Right forelimb (tissue), 1 donor: ENCODE measurements at places on chromosomes 1 and 21.

- DNase-seq: no peak
These were observed 507.8 kb upstream of the USP24 start for GRCh38 chr1:55723001-55723400.

DNA sequence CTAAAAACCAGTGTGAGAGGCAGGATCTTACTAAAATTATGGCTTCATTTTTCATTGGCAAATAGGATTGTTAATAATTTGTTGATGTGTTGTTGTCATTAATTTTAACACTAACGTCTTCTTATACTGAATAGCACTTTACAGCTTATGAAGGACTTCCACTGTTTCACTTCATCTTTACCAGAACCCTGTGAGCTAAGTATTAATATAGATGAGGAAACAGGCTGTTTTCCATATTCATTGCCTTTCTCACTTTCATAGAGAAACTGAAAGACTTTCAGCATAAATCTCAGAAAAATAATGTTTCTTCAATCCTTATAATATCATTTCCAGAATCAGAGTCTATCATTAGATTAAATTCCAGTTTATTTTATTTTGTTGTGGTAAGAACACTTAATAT is 8.5 kb downstream of the MAP10 start:
- no peak for DNase-seq

DNA sequence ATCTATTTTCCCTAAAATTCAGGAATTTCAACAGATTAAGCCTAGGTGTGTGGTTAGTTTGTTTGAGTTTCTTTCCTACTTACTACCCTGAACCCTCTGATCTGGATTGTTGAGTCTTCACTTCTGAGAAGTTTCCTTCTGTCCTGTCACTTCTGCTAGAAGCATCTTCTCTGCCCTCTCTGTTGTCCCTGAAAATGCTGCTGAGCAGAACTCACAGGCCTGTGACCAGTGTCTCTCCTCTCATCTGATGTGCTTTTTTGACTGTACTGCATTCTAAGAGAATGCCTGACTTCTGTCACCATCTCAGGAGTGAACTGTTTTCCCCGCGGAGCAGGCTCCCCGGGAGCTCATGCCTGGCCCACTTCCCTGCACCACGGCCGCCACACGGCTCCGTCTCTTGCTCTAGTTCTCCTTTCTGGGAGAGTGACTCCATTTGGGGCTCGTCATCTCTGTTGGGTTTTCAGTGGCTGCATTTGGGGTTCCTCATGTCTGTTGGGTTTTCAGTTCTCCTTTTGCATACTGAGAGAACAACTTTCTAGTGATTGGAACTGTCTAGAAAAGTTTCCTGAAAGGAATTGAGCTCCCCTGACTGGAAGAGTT is 77.9 kb downstream of the POFUT2 start:
- DNase-seq: no peak

DNA sequence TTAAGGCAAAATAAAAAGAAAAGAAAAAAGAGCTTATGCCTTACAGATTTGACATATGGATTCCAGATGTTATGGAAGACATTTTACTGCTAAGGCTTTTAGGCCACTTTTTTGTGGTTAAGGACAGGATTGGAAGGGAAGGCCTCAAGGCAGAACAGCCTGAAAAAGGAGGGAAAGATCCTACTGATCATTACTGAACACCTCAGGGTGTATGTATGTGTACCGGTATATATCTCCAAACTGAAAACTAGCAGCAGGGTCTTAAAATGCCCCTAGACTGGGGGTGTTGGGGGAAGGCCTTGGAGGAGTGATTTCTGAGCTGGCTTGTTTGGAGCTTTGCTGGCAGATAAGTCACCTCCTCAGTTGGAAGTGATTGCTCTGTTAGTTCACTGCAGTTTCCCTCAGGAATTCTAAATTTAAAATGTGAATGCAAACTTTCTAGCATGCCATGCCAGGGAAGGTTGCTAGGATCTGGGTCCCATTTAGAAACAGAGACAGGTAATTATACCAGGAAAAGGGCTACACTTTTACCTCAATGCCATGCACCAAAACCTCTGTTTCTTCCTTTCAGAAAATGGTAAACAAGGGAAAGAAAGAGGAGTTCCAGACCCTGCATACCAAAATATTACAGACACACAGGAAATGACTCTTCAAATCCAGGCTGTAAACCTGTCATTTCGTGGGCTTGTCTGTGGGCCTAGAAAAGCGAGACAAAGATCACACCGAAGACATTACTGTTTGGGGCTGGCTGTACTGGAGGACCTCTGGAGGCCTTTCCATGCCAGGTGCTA is 15.0 kb downstream of the C1orf52 start:
- DNase-seq: peak; percentile 56

DNA sequence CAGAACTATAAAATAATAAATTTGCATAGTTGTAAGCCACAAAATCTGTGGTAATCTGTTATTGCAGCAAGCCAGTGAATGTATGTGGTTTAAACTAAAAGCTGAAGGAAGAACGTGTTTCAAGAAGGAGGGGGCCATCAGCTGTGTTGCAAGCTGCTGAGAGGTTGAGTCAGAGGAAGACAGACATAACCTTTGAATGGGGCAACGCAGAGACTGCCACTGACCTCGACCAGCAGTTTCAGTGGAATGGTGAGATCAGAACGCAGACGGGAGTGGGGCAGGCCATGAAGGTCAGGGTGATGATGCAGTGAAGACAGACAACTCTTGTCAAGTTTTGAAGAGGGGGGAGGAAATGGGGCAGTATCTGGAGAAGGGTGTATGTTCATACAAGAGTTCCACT is 23.2 kb upstream of the QSOX1 start:
- DNase-seq: no peak

- peak; percentile 95 for DNase-seq
These were observed 20.0 kb upstream of the EPHA2 start for GRCh38 chr1:16175610-16176553.

DNA sequence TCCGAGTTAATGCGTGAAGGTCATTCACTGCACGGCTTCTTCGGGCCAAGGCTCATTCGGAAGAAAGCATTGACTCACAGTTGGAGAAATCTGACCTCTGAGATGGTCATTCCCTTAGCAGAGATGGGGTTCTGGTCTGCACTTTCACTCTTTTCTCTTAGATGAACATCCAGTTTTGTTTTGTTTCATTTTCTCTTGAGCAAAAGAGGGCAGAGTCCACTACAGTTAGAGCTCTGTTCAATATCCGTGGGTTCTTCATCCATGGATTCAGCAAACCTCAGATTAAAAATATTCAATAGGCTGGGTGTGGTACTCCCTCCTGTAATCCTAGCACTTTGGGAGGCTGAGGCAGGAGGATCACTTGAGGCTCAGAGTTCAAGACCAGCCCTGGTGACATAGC is 57.4 kb upstream of the SIPA1L2 start:
- no peak for DNase-seq

- DNase-seq: no peak
These were observed 146.6 kb downstream of the TBX15 start for GRCh38 chr1:118841521-118841920.

GRCh38 chr1:58773406-58773840 is 10.4 kb downstream of the JUN start:
- peak; percentile 56 for DNase-seq

GRCh38 chr1:219784660-219785381 is 143.5 kb downstream of the SLC30A10 start:
- DNase-seq: no peak

- no peak for DNase-seq
These were observed 38.2 kb downstream of the URB2 start for GRCh38 chr1:229664133-229664689.

GRCh38 chr1:221891708-221892107 is 149.8 kb upstream of the DUSP10 start:
- DNase-seq: no peak

- DNase-seq: peak; percentile 40
These were observed 1.7 kb downstream of the SLC19A1 start for GRCh38 chr21:45540601-45540970.

DNA sequence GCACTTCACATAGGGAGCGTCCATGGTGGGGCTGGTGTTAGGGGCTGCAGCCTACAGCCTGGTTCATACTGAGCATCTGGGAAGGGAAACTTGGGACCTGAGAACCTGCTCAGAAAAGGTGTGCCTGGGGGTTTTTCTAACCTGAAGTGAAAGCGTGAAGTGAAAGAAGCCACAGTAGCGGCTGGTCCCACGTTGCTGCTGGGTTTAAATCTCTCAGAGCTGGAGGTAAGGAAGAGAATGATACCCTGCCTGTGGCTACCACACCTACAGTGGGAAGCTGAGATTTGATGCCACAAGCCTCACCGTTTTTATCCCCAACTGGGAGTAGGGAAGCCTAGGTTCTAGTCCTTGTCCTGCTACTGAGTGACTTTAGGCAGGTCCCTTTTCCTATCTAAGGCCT is 21.0 kb upstream of the FUCA1 start:
- no peak for DNase-seq

DNA sequence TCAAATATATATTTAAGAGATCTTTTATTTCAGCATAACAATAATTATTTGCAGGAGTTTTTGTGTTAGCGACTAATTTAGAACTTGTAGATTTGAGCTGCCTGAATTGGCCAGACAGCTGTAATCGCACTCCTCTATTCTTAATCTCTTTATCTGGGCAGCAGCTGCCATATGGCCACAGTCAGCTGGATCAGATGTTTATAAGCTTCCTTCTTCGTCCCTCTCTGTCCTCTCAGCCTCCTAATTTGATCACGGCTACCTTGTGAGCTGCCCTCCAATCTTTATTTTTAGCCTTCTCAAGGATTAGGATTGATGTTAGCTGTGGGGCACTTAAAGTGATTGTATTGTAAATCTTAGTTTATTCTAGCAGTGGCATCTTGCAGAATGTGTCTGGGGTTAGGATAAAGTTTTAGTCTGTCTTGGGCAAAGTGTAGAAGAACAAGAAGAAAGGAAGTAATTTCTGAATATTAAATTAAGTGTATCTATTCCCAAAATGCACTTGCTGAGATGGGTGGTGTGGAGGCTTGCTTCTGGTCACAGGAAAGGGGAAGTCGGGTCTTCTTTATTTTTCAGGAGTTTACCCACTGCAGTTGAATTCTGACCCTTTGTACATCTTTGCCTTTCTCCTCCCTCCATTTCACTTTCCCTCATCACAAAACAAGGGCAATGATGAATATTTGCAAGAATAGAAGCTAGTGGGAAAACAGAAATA is 1.1 kb downstream of the ZBTB18 start:
- no peak for DNase-seq

DNA sequence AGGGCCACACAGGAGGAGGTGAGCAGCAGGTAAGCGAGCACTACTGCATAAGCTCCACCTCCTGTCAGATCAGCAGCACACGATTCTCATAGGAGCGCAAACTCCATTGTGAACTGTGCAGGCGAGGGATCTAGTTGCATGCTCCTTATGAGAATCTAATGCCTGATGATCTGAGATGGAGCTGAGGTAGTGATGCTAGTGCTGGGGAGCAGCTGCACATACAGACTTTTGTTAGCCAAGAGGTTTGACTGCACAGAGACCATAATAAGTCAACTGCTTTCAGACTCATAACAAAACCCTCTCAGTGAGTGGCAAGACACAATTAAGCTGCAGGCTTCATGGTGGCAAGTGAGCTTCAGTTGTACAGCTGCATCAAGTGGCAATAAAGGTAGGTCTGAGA is 83.4 kb downstream of the PSMG1 start:
- no peak for DNase-seq

DNA sequence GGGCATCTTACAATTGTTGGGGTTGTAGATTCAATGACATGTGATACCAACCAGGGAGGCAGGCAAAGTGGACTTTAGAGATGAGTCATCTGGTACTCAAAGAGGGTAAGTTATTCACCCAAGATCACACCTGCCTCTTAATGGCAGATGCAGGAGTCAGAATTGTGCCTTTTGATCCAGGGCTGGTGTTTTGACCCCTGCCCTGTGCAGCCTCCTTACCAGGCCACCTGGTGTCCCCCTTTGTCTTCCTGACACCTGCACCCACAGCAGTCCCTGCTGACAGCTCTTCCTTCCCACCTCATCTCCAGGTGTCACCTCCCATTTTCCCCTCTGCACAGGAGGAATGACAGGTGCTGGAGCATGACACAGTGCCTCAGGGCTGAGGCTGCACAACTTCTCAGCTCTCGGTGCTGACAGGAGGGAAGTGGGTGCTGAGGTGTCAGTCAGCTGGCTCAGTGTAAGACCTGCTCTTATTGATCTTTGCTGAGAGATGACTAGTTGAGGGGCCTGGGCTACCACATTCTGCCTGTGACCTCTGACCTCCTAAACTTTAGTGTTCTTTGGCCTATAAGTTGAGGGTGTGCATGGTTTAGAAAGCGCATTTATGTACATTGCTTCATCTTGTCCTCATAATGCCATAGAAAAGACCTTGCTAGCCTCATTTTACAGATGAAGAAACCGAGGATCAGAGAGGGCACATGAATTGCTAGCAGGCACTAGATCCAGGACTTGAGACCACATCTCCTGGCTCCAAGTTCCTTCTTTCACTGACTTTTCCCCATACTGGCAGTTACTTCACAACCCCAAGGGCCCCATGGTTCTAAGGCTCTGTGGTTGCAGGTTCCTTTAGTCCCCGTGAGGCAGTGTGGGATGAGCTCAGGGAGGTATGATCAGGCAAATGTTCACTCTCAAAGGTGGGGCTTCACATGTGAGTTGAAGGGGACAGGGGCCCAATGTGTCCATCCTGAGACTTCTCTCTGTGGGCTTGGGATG is 31.3 kb downstream of the CACNA1E start:
- no peak for DNase-seq

DNA sequence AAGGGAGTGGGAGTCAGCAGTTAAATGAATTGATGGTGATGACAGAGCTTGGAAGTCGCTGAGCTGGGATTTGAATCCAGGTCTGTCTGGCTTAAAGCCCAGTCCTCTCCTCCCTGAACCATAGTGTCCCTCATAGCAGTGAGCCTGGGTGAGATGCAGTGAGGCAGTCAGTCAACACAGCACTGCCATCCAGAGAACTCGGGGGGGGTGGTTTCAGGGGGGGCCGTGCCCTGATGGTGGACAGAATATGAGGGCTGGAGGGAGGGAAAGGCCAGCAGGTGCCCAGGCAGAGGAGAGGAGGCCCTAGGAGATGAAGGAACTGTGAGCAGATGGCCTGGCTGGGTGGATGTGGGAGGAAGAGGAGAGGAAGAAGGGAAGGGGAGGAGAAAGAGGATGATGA is 405.6 kb downstream of the PTPRU start:
- no peak for DNase-seq

DNA sequence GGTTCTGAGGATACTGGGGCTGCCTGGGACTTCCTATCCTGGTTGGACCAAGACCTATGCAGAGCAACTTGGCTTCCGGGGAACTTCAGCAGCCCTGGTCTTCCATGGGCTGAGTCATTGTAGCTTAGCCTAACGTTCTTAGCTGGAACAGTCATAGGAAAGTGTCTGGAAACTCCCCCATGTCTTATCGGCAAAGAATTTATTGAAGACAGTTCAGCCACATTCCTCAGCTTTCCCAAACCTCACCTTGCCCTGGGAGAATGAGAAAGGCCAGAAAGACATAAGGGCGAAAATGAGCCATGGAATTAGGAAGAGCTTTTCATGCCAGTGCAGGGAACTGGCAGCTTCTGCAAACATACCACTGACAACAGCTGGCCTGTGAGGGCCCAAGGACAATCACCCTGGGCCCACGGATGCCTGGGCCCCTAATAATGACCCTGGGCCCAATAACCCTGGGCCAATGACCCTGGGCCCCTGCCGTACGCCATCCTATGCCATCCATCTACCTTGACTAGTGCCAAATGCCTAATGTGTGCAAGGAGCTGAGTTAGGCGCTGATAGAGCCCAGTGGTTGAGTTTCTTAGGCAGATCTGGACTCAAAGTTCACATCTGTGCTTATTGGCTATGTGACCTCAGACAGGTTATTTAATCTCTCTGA is 114.4 kb upstream of the GADD45A start:
- no peak for DNase-seq

GRCh38 chr21:42619166-42619565 is 34.3 kb upstream of the PDE9A start:
- DNase-seq: no peak

- no peak for DNase-seq
These were observed 89.2 kb upstream of the GRIK3 start for GRCh38 chr1:37123276-37124115.

GRCh38 chr1:110877364-110877763 is 4.4 kb downstream of the CD53 start:
- no peak for DNase-seq
